Skin of body (tissue), 3 donors: ENCODE measurements at places on chromosomes 6 and 20. TPM values are rescaled to one million over a fixed set of nuclear protein-coding genes. Genes with fewer than 3 reads are reported as not detected.

DNA sequence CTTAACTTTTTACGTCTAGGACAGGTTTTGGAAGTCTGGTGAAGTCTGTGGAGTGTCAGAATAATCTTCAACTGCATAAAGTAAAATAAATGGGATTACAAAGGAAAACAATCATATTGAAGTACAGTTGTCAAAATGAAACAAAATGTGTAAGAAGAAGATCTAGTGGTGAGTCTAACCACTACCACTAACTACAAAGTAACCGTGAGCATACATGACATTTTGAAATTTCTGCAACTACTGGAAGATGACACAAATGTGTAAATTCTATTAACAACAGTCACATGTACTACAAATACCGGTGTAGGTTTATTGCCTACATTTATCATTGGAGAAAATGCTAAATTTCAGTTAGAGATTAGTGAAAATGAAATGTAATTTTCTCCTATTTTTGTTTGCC is 29.7 kb downstream of the VPS52 start:
- no peak for DNase-seq

DNA sequence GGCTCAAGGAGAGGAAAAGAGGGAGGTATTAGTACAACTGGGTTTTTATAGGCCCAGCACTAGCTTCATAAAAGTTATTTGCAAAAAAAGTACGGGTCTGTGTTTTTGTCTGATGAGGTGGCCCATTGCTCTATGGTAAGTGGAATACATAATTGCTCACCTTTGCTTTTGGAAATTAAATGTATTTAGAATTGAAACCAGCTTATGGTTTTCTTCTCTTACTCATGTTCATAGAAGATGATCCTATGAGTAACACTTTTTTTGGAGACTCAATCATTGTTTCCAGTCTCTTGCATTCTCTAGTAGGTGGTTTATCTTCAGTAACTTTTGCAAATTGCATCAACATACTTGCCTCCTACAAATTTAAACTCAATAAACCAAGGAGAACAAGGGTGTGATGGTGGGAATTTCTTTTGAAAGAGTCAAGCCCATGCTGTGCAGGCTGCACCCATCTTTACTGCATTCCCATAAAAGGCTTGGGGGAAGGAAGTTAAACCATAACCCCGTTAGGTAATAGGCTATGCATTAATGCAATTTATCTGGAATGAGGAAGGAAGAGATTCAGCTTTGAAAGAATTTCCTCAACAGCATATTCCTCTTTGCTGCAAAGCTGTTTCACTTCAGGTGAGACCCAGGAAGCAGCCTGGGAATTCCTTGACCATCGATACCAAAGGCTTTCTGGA is 48.5 kb upstream of the EDN1 start:
- no peak for DNase-seq

GRCh38 chr6:141682391-141682790 is 450.3 kb upstream of the GJE1 start:
- DNase-seq = no peak

Gene POPDC3
- total RNA-seq = 5.2 TPM

DNA sequence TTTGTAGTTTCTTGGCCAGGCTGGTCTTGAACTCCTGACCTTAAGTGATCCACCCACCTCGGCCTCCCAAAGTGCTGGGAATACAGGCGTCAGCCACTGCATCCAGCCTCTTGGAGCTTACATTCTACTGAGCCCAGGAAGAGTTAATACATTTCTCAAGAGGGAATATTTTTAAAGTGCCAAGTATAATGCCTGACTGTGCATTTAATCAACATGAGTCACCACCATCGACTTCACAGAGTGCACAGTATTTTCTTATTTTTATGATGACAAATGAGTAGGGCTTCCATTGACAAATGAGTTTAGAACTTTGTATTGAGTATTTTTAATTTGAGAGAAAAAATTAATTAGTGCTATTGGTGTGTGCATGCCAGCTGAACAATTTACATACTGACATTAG is 72.2 kb downstream of the SASH1 start:
- peak; percentile 33 for DNase-seq

- DNase-seq = no peak
Observed at GRCh38 chr20:63178446-63178820, 37.5 kb downstream of the YTHDF1 start.

DNA sequence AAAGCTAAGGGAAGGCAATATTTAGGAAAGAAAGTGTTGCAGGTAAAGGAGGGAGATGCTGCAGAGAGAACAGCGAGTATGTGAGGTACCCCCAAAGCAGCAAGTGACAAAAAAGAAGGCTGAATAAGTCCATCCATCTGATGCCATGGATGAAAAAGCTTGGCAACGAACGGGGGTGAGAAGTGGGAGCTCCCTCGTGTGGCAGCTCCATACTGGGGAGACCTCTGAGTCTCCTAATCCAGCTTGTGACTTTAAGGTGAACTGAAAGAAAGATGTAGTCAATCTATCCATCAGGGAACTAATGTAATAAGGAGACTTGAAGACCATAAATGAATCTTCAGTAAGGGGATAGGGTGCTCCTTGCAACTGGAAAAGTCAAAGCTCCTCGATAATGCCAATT is 156.6 kb downstream of the OTOR start:
- no peak for DNase-seq

Gene SALL4
- 2.7 TPM for total RNA-seq

DNA sequence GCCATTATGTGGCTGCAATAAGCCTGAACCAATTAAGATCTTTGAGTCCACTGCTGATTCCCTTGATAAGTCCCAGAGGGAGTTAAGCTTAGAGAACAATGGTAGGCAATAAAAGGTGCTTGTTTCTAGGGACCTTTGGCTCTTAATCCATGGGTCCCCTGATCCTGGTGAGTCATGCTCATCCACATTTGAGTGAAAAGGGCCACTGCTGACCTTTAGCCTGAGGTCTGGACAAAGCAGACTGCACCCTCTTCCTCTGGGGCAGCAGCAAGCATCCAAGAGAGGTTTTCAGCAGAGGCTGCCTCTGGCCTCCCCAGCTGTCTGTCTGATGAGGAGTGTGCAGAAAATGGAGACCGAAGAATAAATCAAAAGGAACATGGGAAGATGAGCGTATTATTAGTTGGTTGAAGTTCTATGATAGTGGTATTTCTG is 16.1 kb upstream of the SCGN start:
- DNase-seq = no peak

Gene GPLD1
- total RNA-seq = 10.2 TPM

DNA sequence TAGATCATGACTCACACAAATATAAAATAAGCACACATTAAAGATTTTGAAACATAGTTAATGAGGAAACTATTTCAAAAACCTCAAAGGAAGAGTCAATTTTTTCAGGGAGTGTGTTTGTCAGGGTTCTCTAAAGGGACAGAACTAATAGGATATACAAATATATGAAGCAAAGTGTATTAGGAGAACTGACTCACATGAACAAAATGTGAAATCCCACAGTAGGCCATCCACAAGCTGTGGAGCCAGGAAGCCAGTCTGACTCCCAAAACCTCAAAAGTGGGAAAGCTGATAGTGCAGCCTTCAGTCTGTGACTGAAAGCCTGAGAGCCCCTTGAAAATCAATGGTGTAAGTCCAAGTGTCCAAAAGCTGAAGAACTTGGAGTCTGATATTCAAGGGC is 898.0 kb upstream of the EYS start:
- DNase-seq = no peak

Gene DAAM2
- 32.2 TPM for total RNA-seq

DNA sequence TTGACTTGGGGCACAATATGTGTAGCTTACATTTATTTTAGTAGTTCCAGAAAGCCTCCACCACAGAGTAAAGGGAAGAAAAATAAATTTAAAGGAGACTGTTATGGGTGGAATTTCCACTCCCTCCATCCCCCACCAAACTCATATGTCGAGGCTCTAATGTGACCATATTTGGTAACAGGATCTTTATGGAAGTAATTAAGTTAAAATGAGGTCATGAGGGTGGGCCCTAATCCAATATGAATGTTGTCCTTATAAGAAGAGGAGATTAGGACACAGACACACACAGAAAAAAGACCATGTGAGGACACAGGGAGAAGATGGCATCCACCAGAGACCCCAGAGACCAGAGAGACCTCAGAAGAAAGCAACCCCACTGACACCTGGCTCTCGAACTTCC is 189.7 kb downstream of the EDN1 start:
- peak; percentile 80 for DNase-seq

Gene TPD52L1
- total RNA-seq = 15.6 TPM

DNA sequence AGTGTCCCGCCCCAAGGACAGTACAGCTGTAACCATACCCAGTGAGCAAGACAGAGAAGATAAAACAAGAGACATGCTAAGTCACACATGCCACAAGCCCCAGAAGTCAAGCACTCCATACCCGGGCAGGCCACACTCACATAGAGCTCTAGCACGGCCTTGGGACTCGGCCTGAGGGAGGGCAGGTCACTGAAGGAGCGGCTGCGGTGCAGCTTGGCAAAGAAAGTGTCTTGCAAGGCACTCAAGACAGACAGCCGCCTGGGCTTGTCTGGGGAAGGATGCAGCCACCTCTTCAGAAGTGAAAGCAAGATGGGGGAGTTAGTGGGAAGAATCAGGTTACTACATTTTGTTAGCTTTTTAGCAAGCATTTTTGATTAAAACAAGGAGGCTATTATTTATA is 48.7 kb upstream of the ARMH2 start:
- no peak for DNase-seq

Gene ISM1
- total RNA-seq = 11.2 TPM

- DNase-seq = no peak
Observed at GRCh38 chr6:31300797-31301196, 28.9 kb upstream of the HLA-C start.

DNA sequence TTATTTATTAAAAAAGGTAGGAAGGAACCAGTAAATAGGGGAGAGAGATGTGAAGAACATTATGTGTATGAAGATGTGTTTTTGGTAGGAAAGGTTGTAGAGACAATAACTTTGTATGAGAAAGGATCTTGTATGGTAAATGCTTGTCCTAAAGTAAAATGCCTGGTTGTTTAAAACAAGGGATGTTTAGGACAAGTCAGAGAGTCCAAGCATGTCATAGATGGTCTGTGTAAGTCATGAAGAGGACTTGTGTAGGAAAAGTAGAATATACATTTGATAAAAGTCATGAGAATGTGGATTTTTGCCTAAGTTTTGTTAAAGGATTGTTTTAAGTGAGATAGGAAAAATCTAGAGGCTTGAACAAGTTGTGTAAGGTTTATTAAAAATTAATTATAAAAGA is 325.1 kb downstream of the CDH26 start:
- no peak for DNase-seq

Gene EYA2
- total RNA-seq = 0.59 TPM

DNA sequence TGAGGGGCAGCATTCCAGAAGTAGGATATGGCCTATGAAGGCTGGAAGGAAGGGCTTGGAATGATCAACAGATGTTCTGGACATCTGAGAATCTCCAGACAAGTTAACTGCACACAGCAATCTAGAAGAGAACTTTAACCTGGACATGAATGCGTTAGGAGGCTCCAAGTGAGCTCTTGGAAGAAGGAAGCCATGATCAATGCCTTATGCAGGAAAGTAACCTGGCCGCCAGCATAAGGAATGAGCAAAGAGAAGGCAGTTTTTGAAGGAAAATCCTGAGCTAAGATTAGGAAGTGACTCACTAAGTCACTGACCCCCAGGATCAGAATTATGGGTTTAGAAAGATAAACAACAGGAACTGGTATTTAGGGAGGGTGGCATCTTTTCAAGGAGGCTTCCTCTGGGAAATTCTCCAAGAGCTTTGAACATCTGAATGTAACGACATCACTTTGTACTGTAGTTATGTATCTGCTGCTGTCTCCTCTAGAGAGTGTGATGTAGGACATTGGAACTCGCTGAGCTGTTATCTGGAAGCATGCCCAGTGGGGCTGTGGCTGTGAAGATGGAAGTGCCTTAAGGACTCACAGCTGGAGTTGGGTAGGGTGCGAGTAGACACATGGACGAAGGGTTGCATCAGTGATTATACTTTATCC is 236.8 kb downstream of the PACRG start:
- DNase-seq = peak; percentile 99

DNA sequence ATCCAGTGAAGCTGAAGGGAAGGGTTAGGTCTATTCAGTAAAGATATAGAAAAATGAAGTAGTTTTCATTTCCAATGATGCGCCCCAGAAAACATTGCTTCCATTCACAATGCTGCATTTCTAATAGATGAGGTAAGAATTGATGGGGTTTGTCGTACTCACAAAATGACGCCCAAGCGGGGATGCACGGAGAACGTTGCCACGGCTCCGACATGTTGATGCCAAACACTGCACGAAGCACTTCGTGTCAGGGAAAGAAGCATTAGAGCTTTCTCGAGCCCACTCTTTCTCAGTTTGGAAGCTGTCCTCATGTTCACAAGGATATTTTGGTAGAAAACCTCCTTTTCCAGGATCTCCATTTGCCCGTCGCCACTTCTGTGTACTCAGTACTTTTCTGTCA is 21.6 kb upstream of the MAFB start:
- no peak for DNase-seq

GRCh38 chr6:53321701-53322100 is 27.0 kb downstream of the ELOVL5 start:
- DNase-seq = no peak
